ENCODE measurements at places on chromosomes 13 and 19.

DNA sequence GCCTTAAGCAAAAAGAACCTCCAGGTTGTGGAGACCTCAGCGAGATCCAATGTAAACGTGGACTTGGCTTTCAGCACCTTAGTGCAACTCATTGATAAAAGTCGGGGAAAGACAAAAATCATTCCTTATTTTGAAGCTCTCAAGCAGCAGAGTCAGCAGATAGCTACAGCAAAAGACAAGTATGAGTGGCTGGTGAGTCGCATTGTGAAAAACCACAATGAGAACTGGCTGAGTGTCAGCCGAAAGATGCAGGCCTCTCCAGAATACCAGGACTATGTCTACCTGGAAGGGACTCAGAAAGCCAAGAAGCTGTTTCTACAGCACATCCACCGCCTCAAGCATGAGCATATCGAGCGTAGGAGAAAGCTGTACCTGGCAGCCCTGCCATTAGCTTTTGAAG, 58.5 kb downstream of the ARHGAP35 start:
- DNase-seq: no peak

- DNase-seq: no peak
Measured at GRCh38 chr13:85520445-85520844, 278.8 kb downstream of the SLITRK6 start.

DNA sequence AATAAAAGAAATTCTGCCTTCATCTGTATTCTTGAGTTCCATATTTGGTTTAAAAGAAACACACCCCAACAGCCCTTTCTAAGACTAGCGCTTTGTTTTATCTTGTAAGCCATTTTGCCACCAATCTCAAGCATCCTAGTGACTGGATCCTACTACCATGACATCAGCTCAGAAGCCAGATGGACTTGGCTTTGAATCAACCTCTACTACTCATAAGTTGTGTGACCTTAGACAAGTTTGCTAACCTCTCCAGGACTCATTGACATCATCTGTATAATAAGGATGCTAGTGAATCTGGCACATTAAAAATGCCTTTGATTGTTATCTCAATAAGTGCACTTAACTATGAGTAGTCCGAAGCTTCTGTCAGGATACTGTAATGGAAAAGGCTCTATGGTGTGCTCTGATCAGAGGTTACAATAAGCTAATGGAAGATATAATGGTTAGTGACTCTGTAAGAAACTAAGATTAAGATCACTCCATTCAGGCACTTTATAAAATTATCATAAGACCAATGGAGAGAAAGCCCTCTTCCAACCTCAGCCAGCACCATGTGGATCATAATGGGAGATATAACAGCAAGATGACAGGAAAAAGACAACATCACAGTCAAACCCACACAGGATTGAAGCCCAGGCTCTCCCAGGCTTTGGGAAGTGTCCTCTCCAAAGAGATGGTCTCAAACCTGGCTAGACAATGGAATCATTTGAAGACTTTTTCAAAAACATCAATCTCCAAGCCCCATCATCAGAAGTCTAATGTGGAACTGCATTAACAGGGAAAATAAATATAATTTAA, 180.6 kb upstream of the MIR17HG start:
- no peak for DNase-seq

GRCh38 chr19:34236035-34236987, 18.0 kb upstream of the GARRE1 start:
- no peak for DNase-seq

DNA sequence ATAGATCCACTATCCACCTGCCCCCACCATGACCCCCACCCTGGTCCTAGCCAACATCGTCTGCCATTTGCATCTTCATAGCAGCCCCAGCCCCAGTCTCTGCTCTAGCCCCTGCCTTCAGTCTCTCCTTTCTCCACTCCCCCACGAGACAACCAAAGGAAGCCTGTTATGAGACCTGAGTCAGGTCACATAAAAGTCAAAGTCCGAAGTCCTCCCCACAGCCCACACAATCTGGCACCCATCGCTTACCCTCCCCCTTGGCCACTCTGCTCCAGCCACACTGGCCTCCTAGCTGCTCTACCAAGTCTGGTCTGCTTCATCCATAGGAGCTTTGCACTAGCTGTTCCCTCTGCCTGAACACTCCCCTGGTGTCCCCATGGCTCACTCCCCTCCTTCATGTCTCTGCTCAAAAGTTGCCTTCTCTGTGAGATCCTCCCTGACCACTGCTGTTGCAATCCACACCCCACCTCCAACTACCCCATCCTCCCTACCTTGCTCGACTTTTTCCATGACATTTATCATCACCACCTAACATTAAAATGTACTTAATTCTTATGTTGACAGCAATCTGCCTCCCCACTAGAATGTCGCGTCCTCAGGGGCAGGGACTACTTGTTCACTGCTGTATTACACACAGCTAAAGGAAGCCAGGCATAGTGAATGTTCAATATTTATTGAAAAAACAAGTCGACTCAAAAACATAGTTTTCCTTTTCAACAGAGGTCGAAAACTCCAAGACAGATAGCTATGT, 1.2 kb upstream of the PLEKHG2 start:
- no peak for DNase-seq

DNA sequence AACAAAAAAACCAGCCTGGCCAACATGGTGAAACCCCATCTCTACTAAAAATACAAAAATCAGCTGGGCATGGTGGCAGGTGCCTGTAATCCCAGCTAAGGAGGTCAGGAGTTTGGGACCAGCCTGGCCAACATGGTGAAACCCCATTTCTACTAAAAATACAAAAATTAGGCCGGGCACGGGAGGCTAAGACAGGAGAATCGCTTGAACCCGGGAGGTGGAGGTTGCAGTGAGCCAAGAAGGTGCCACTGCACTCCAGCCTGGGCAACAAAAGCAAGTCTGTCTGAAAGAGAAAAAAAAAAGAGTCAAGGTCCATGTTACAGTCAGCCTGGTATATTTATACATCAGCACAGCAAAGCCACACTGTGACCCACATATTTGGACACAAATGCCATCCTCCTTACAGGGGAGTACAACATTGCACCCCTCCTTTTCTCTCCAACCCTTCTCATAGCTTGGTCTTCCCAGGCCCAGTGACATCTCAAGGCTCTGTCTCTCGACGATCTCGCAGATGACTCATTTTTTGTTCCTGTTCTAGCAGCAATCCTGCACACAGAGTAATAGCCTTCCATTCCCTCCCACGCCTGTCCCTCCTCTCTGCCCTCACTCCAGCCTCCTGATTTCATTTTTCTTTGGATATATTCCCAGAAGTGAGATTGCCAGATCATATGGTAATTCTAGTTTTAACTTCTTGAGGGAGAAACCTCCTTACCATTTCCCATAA, 21.0 kb upstream of the DPP9 start:
- no peak for DNase-seq

- no peak for DNase-seq
Measured at GRCh38 chr13:99766641-99767045, 204.9 kb downstream of the ZIC5 start.

DNA sequence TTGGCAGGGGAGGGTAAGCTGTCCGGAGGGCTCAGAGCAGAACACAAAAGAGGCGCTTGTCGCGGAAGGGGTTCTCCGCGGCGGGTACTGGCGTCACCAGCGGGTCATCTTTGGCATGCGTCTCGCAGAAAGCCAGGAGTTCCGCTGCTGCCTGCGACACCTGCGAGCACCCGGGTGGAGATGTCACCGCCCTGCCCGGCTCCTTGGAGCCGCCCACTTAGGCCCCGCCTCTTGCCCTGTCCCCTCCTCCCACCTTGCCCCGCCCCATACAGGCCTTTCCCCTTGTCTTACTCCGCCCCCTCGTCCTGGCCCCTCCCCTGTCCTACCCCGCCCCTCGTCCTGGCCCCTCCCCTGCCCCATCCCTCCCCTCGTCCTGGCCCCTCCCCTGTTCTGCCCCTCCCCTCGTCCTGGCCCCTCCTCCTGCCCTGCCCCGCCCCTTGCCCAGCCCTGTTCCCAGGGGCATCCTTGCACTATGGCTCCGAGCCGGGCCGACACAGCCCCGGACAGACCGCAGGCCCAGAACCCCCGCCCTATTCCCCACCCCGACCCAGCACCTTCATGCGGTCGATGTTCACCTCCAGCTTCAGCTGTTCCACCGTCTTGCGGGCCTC, 1.9 kb downstream of the GNG8 start:
- DNase-seq: peak; percentile 61

DNA sequence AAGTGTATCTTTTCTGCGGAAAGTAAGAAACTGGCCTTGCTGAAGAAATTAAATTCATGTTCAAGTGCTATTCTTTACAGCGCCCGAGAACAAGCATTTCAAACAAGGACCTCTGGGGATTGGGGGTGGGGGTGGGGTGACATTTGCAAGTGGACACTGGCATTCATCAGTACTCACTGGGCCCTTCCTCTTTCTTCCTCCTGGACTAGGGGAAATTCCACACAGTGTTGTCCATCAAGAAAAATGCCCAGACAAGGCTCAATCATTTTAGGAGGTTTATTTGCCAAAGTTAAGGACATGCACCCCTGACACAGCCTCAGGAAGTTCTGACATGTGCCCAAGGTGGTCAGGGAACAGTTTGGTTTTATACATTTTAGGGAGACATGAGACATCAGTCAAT, 22.9 kb upstream of the OR10H1 start:
- DNase-seq: no peak

DNA sequence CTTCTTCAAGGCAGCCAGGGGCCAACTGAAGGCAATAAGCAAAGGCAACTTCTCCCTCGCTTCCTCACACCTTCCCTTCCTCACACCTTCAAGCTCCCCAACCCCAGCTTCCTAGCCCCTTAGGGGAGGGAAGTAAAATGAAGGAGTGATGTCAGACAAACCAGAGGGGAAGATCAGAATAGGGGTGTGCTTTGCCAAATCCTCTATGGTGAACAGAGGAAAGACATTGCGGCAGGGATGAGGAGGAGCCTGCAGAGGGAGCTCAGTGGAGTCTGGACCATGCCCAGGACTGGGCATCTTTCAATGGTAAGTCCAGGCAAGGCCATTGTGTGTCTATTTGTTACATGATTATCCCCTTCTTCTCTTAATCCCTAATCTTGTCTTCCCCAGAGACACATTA, 164.0 kb downstream of the TSHZ3 start:
- no peak for DNase-seq

- DNase-seq: no peak
Measured at GRCh38 chr19:49799798-49800376, 13.2 kb downstream of the FUZ start.

GRCh38 chr19:52191389-52191788, 1.5 kb downstream of the PPP2R1A start:
- no peak for DNase-seq

GRCh38 chr19:18649371-18650020, 12.7 kb downstream of the KLHL26 start:
- DNase-seq: no peak

- no peak for DNase-seq
Measured at GRCh38 chr19:13033244-13033643, 38.0 kb downstream of the NFIX start.

- no peak for DNase-seq
Measured at GRCh38 chr13:48528720-48529119, 4.2 kb downstream of the RCBTB2 start.

- DNase-seq: no peak
Measured at GRCh38 chr19:43789029-43789428, 8.3 kb upstream of the KCNN4 start.

DNA sequence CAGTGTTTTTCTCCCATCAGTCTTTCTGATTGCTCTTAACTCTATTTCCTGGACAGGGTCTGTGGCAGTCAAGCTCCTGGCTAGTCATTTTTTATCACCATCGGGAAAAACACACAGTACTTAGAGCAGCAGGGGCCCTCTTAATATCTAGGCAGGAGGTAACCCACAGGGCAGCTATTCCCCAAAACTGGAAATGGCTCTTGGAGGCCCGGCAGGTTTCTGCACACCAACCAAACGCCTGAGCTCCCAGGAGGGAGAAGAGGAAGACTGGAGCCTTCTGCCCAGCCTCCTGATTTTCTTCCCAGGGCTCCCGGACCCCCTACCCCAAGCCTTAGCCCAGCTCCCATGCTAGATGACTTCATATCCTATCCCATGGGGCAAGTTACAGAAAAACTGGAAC, 49.3 kb upstream of the VSTM2B start:
- no peak for DNase-seq

GRCh38 chr13:34129436-34129835, 311.5 kb downstream of the RFC3 start:
- DNase-seq: no peak

GRCh38 chr19:46904114-46905060, 43.6 kb downstream of the ARHGAP35 start:
- no peak for DNase-seq

DNA sequence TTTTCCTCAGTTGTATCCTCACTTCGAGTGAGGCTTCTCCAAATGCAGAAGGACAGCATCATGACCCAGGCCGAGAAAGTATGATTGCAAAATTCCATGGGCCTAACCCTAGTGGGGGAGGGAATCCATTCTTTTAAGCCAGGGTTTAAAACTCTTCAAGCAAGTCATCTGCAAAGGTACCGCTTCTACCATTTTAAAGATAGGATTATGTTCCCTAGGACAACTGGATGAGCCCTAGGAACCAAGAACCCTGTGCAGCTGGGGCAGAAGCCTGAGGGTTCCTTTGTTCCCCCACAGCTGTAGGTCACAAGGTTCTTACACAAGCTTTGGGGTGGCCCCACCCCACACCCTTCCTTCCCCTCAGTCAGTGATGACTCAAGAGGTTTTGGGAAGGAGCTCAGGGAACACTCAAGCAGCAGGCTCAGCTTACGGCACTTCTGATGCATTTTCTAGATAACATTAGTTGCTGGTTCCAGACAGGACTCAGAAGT, 13.5 kb downstream of the ARL11 start:
- DNase-seq: no peak

DNA sequence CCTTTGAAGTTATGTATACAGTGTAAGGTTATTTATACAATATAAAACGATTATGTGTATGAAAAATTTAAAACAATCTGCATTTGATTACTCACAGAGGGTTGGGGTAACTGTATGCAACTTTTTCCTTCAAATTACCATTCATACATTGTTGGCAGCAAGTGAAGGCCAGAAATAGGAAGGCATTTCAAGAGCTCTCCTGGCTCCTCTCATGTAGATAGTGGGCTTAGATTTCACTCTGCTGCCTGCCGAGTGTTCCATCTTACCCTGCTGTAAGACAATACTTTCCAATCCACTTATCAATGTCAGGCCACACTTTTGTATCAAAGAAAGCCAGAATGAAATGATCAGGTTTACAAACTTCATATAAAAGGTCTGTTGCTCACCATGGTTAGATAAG, 245.2 kb downstream of the DNAJC15 start:
- DNase-seq: peak; percentile 62

- DNase-seq: peak; percentile 88
Measured at GRCh38 chr19:37334179-37335071, 36.5 kb upstream of the ZNF527 start.

DNA sequence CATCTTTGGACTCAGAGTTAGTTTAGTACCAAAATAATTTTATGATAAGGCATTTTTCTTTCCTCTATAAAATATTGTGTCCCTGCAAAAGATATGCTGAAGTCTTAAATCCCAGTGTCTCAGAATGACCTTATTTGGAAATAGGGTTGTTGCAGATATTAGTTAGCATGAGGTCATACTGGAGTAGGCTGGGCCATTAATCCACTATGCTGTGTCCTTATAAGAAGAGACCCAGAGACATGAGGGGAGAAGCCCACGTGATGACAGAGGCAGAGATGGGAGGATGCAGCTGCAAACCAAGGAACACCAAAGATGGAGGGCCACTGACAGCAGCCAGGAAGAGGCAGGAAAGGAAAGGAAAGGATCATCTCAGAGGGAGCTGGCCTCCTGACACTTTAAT, 6.4 kb downstream of the POGLUT2 start:
- DNase-seq: no peak

All from NCI-H345 (cell line).